ENCODE measurements at places on chromosomes 16 and 17.

- peak; percentile 61 for DNase-seq
Observed at GRCh38 chr17:75238684-75239191, 22.7 kb downstream of the GGA3 start.

GRCh38 chr16:70482624-70483023, 28.2 kb downstream of the FCSK start:
- no peak for DNase-seq

DNA sequence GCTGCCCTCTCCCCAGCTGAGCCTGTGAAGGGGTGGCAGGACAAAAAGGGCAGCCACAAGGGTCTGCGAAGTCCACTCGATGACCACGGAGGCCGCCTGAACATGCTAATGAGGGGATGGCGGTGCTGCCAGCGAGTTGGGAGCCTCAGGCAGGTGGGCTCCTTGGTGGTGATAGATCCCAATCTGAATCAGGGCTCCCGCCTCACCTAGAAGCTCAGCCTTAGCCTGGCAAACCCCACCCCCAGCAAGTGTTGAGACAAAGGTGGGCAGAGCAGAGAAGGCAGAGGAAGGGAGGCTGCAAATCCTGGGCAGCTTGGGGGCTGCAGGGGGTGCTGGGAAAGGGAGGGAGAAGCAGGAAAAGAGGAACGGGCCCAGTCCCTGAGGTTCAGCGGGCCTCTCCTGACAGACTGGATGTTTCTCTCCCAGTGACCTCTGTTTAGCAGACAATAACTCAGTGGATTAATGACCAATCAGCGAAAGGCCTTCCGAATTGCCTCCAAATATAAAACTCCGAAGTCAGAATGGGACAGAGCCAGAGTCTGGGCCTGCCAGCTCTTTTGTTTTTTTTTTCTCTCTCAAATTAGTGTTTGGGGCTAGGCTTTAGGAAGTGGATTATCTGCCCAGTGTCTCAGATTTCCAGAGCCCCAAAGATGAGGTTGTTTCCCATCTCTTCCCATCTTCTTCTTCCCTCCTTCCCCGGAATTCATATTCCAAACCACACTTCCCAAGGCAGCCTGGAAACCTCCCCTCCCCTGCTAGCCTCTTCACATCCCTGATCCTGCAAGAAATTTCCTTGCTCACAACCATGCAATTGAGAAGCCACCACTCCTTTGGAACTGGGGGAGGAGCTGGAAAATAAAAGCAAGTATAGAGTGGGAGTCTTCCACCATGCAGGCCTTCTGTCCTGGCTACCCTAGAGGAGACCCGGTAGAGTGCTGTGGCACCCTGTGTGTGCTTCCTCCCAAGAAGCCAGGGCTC, 15.2 kb upstream of the HOXB2 start:
- no peak for DNase-seq

DNA sequence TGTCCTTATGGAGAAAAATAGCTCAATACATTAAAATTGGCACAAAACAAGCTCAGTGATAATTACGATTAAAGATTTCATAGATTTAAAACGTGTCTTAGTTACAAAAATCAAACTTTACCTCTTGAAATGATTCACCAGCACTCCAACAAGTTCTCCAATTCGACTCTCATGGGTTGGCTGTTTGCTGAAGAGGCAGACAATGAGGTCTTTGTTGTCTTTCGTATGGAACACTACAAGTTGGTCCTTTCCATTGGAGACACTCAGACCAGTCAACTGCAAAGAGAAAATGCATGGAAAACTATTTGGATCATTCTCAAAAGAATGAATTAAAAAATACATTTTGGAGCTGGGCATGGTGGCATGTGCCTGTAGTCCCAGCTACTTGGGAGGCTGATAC, 118.2 kb downstream of the CDK5R1 start:
- no peak for DNase-seq

- DNase-seq: no peak
Observed at GRCh38 chr17:36930583-36930900, 6.7 kb upstream of the LHX1 start.

- DNase-seq: no peak
Observed at GRCh38 chr17:68397108-68397536, 60.2 kb downstream of the WIPI1 start.

- no peak for DNase-seq
Observed at GRCh38 chr16:74117798-74118197, 178.8 kb upstream of the PSMD7 start.

DNA sequence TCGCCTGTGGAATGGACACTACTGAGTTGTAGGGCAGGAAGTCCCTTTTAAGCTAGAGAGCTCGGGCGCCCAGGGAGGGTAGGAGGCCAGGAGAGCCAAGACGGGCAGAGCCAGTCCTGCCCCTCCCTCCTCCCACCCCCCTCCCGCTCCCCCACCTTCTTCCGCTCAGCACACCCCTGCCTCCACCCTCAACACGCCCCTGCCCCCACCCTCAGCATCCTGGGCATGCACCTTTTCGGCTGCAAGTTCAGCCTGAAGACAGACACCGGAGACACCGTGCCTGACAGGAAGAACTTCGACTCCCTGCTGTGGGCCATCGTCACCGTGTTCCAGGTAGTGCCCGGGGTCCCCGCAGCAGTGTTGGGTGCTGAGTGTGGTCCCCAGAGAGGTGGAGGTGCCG, 18.3 kb downstream of the TPSG1 start:
- DNase-seq: no peak

DNA sequence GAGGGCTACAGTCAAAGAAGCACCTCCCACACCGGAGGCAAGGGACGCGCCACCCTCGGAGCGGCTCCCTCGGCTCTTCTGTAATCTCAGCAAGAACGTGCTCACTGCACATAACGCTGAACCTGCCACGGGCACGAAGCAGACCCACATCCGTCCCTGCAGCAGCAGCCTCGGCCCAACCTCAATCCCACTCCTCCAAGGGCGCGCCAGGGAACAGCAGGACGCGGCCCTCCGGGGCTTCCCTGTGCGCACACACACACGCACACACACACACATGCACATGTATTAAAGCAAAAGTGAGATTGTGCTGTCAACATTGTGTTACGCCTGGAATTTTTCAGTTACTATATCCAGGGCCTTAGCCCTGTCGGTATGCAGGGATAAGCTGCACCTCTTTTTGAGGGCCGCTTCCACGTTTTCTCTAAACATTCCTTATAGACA, 54.0 kb downstream of the TBC1D16 start:
- no peak for DNase-seq

DNA sequence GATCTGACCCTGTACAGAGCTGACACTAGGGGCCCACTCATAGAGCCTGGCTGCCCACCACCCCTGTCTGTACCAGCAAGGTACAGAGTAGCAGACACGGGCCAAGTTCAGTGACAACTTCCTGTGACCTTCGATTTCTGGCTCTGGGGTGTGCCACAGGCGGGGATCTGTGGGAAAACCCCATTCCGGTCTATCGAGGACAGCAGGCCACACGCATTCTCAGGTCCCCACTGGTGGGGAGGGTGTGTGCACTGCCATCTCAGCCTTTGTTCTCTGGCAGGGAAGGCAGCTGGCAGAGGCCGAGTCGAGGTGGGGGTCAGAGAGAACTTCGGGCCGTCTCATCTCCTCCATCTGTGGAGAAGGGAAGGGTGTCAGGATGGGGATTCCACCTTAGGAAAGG, 10.0 kb downstream of the NLE1 start:
- DNase-seq: no peak

GRCh38 chr17:48787828-48788227, 29.2 kb downstream of the TTLL6 start:
- DNase-seq: no peak

DNA sequence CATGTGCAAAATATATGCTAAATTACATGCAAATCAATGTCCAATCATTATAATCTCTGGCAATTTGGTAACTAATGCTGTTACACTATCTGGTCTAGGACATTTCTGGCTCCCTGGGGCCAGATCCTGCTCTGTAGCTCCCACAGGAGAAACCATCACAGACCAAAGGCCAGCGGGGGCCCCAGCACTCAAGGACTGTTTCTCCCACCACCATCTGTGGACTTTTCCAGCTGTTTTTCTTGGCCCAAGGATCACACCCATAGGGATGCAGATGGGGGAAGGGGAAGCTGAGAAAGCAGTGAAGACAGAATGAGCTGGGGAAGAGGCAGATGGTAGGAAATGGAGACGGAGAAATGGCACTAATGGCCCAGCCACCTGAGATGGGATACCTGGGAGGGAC, at the start of gene HIGD1B:
HIGD1B (plus strand) TSS at position 298 of the 400 bp plus-strand sequence. CDS start 270 bp downstream, outside the sequence.
- DNase-seq: no peak

DNA sequence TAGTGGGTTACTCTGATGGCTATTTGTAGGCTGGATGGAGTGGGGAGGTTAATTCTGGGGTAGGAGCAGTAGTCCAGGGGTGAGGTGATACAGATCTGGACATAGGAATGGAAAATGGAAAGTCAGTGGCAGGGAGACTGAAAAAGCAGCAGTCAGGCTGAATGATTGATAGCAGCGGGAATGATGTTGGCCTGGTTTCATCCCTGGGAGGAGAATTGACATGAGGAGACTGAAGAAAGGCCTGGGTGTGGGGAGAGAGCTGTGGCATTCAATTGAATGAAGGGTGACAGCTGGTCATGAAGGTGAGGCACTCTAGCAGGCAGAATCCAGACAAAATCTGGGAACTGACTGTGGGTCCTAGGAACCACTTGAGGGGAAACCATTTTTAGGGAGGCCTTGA, 34.7 kb upstream of the CLEC18A start:
- DNase-seq: no peak

DNA sequence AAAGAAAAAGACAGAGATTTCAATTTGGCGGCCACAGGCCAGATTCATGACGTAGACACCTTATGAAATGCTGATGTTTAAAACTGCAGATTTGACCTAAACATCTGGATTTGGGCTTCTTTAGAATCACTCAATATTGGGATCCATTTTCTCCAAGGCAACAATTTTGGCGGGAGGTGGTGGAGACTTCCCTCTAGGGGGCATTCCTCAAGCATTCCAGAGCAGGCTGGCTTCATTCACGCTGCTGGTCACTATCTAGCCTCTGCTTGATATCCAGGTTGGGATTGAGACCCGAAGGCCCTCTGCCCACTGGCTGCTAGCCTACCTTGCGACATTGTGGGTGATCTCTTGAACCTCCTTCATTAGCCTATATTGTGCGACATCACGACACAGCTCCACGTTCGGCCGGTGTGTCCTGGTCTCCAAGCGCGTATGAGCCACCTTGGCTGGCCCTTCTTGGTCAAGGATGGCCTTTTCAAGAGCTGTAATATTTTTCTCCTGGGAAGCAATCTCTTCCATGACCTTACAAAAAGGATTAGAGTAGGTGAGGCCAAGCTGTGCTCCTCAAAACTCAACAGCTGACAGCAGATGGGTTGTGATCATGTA, 24.5 kb downstream of the FBXO39 start:
- DNase-seq: no peak

- peak; percentile 9 for DNase-seq
Observed at GRCh38 chr17:58121925-58122324, 26.3 kb upstream of the OR4D1 start.

DNA sequence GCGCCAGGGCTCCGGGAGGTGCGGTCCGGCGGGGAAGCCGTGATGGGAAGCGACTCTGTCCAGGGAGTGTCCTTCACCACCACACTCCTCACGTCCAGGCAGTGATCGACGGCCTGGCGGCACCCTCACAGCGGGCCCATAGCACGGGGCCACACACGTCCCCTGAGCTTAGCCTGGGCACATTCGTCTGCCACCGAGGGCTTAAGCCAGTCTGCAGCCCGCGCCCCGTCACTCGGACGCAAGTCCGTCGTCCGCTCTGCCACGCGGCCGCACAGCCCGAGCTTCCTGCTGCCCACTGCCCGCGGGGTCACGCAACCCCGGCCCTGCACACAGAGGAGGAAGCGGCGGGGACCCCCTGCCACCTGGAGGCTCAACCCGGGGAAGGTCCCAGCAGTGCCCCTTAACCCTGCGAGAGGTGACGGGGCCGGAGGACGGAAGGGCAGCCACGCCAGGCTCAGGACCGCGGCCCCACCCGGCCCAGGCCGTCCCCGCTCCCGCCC, 3.0 kb upstream of the TBX2 start:
- no peak for DNase-seq

GRCh38 chr16:74083541-74083940, 213.1 kb upstream of the PSMD7 start:
- DNase-seq: no peak

- DNase-seq: peak; percentile 36
Observed at GRCh38 chr17:60332574-60332973, 59.4 kb downstream of the USP32 start.

GRCh38 chr17:79786930-79787643, 9.1 kb downstream of the CBX2 start:
- DNase-seq: no peak

GRCh38 chr16:49890876-49891275, 35.0 kb upstream of the ZNF423 start:
- DNase-seq: no peak

GRCh38 chr16:75320435-75320834, 69.0 kb upstream of the BCAR1 start:
- DNase-seq: peak; percentile 54

- DNase-seq: no peak
Observed at GRCh38 chr17:29687596-29687995, 64.9 kb upstream of the CORO6 start.

GRCh38 chr16:27313422-27314160, at the start of gene IL4R:
IL4R (plus strand) TSS chr16:27313974; CDS start chr16:27340204, 26,230 bp downstream.
- peak; percentile 71 for DNase-seq

- no peak for DNase-seq
Observed at GRCh38 chr16:62665269-62665668, 629.0 kb upstream of the CDH8 start.

GRCh38 chr17:18327093-18327492, 12.0 kb downstream of the SMCR8 start:
- DNase-seq: no peak

DNA sequence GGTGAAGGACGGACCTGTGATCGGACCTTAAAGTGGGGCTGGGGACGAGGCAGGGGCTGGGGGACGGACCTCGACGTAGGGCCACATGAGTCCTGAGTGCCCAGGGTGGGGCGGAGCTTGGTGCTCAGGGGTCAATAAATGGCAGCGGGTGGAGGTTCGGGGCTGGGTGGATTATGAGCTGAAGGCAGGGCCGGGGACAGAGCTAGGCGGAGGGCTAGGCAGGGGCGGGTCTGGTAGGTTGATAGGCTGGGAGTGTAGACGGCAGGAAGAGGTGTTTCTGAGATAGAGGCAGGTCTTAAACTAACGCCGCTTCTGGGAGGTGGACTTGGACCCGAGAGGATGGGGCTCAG, 733 bp downstream of the CHRNB1 start:
- DNase-seq: no peak

DNA sequence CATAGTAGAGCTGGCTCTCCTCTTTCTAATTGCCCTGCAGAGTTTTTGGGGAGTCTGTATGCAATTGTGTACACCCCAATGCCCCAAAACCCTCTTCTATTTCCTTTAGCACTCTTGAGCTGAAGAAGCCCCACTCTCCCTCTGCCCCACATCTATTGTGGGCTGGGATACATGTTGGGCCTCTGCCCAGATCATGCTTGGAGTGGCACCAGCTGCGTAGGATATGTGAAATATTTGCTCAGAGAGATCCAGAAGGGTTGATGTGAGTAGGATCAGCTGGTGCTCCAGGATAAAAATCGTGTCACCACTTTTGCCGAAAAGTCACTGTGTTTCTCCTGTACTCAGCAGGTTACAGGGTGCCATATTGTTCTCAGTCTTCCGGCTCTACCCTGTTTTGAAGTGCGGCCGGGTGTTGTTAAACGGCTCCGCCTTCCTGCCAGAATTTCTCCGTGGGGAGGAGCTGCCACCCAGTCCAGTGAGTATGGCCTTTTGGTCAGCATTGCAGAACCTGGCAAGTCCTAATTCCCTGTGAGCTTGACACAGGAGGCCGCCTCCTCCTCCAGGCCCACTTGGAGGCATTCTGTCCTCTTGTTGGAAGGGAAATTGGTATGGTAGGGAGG, 664.5 kb downstream of the WWOX start:
- no peak for DNase-seq

- DNase-seq: no peak
Observed at GRCh38 chr16:14497245-14498082, 132.6 kb downstream of the PARN start.

GRCh38 chr17:492022-492413, 139.4 kb upstream of the RPH3AL start:
- no peak for DNase-seq

Measured in fibroblast of skin of back (primary cell).